ENCODE measurements at places on chromosomes 5 and 9. TPM values are rescaled to one million over a fixed set of nuclear protein-coding genes. Genes with fewer than 3 reads are reported as not detected.

Gene PTRH1
- polyA plus RNA-seq, result 36.6 TPM

Gene GRM6
- polyA plus RNA-seq, result not detected

Gene S1PR3
- not detected for polyA plus RNA-seq

Gene EIF4E1B
- polyA plus RNA-seq, result not detected

Gene ORM2
- not detected for polyA plus RNA-seq

Gene MYOZ3
- not detected for polyA plus RNA-seq

Gene SLCO4C1
- polyA plus RNA-seq, result 21.5 TPM

Gene LHFPL2
- not detected for polyA plus RNA-seq

Gene SLC45A2
- polyA plus RNA-seq, result not detected

Gene HSPB3
- polyA plus RNA-seq, result not detected

Gene PCDHB14
- not detected for polyA plus RNA-seq

Gene ADAMTSL1
- not detected for polyA plus RNA-seq

Gene DTWD2
- 2.9 TPM for polyA plus RNA-seq

Gene DMRT3
- not detected for polyA plus RNA-seq

Gene FRRS1L
- not detected for polyA plus RNA-seq

Gene HNRNPK
- polyA plus RNA-seq, result 931 TPM

Gene SHROOM1
- not detected for polyA plus RNA-seq

Gene SMC2
- 1.2 TPM for polyA plus RNA-seq

Gene OTULINL
- polyA plus RNA-seq, result 77.8 TPM

Gene NRG2
- 0.21 TPM for polyA plus RNA-seq

Gene SHOC1
- polyA plus RNA-seq, result not detected

Gene PCDHA5
- polyA plus RNA-seq, result not detected

Gene NEUROG1
- not detected for polyA plus RNA-seq

Gene UAP1L1
- 1.3 TPM for polyA plus RNA-seq

Gene BRD8
- 32.0 TPM for polyA plus RNA-seq

Gene KIAA0825
- 0.58 TPM for polyA plus RNA-seq

Gene AQP3
- polyA plus RNA-seq, result 5.4 TPM

Gene SPATA31E1
- not detected for polyA plus RNA-seq

Measured in immature natural killer cell (primary cell).